Activated CD4-positive, alpha-beta T cell treated with anti-CD3 and anti-CD28 coated beads, Interleukin-2, amount 50 U/mL, for 4 hours (primary cell): ENCODE measurements at places on chromosomes 6 and 20.
A peak's percentile ranks its signal among the peaks of the same experiment; 100 is the strongest.

DNA sequence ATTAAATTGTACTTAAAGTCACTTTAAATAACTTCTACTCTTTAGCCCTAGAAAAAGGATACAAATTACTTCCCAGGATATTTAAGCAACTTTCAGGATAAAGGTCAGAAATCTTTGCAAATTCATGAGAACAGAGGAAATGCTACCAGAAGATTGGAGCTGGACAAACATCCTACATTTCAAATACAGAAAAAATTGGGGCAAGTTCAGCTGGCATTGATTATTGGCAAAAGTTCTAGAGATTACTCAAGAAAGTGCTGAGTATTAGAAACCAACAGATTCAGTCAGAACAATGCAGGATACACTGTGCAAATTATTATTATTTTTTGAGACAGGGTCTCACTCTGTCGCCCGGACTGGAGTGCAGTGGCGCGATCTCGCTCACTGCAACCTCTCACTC lies 6.0 kb downstream of the SLC22A23 start:
- DNase-seq = no peak

DNA sequence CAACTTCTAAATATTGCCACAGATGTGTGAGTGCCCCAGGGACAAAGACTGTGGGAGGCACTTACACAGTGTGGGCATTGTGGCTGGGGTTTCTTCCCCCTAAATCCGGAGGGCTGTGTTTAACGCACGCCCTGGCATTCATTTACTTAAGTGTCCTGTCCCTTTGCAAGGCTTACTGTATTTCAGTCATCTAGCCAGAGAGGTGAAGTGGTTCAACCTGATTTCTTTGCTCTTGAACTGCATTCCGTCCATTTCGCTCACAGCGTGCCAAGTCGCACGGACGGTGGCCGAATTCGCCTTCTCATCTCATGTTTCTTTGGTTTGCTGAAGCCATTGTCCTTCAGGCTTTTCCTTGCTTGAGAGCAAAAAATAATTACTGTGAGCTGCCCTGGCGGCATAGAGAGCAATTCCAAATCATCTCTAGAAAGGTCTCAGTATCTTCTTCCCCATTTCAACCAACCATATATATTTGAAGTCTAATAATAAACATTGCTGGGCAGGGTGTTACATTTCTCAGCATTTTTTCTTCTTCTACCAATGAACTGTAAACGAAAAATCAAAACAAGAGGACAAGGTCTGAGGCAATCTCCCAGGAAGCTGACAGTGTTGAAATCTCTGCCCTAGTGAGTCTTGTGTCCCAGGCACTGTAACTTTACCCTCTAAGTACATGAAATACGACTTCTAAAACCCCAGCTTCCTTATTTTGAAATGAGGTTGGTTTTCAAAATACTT lies 16.9 kb downstream of the SYTL3 start:
- DNase-seq = no peak

- no peak for DNase-seq
Measured at GRCh38 chr6:54879188-54879985, 32.8 kb downstream of the FAM83B start.

GRCh38 chr6:37612475-37612874 lies 85.2 kb downstream of the MDGA1 start:
- DNase-seq = no peak

DNA sequence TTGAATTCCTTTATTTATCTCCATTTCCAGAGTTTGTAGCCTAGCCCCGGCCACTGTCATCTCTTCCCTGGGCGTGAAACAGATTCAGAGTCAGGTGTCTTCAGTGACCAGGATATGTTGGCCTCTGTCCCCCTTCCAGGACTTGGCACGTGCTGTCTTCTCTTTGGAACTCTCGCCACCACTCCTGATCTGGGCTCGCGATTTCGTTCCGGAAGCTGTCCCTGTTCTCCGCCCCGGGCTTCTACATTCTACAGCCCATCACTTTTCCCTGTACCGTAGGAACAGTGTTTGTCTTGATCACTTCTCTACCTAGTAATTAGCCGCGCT lies 739 bp downstream of the GSS start:
- no peak for DNase-seq

GRCh38 chr6:63640062-63640461 lies 4.5 kb downstream of the PHF3 start:
- DNase-seq = no peak

DNA sequence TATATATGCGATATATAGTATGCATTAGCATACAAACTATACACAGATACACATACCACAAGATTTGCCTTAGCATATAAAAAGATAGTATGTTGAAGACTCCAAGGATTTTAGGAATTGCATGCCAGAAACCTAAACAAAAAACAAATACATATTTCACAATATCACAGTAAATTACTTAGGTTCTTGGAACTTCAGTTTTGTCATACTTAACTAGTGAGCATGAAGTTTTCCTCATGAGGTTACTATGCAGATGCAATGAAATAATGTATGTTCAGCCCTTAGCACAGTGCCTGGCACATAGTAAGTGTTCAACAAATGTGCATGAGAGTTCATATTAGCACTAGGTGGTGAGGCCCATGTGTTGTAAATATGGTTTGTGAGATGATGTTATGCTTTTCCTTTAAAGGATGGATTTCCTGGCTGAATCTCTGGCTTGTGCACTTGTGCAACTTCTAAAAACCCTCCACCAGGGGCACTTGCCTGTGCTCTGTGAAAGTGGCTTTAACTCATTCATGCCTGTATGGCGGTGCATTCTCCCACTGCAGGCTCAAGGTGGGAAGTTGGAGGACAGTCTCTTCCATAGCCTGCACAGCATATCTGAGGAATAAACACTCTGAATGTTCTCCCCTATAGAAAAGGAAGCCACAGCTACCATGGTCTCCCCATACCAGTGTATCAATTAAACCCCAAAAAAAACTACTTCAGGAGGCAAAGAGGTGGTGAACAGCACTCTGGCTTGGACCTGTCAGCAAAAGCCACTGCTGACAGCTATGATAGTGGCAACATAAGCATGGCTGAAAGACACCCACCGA lies 624.1 kb upstream of the CDH4 start:
- no peak for DNase-seq

GRCh38 chr20:1301031-1301529 lies 27.9 kb downstream of the SDCBP2 start:
- DNase-seq = peak; percentile 28

- no peak for DNase-seq
Measured at GRCh38 chr20:38985603-38986170, 23.5 kb downstream of the DHX35 start.

- no peak for DNase-seq
Measured at GRCh38 chr6:7219310-7219709, 93.7 kb downstream of the SSR1 start.

- no peak for DNase-seq
Measured at GRCh38 chr6:156807028-156807427, 29.9 kb downstream of the ARID1B start.

GRCh38 chr20:44704551-44704971 lies 10.6 kb upstream of the CCN5 start:
- no peak for DNase-seq

GRCh38 chr20:5480824-5481600 lies 164.3 kb upstream of the PROKR2 start:
- no peak for DNase-seq

GRCh38 chr6:141510803-141511202 lies 621.9 kb upstream of the GJE1 start:
- DNase-seq = no peak

GRCh38 chr6:68834551-68834950 lies 199.5 kb downstream of the ADGRB3 start:
- no peak for DNase-seq

DNA sequence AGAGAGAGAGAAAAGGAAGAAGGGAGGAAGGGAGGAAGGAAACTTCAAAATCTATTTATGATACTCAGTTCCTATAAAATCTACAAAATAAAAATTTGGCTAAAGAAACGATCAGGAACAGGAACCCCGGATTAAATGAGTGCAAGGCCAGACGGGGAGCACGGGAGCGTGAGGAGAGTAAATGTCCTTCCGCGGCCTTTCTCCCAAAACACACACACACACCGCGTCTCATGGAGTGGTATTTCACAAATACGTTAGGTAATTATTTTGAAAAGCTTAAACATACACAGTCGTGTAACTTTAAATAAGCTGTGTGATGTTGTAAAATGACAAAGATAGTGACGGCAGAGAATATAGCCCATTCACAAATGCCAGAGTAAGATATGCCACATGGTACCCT lies 125.7 kb upstream of the AFDN start:
- DNase-seq = no peak

GRCh38 chr6:21893793-21894192 lies 300.2 kb downstream of the SOX4 start:
- no peak for DNase-seq

- no peak for DNase-seq
Measured at GRCh38 chr6:132511210-132511830, 1.6 kb downstream of the STX7 start.

DNA sequence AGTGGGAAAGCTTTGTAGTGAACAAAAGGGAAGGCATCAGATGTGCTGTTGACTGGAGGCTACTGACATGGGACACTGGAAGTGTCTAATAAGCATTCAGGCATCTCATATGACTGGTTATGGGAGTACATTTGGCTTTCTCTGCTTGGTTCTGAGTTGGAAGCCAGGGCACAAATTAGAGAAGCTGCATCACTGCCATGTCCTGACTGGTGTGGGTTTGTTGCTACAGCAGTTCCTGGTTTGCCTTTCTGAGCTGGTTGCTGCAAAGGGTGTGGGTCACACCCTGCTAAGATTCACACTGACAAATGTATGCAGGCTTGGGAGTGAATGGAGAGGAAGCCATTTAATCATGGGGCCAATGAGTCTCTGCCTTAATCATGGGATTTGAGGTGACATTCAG lies 36.2 kb upstream of the NANP start:
- no peak for DNase-seq

GRCh38 chr6:142929751-142930358 lies 15.1 kb downstream of the HIVEP2 start:
- no peak for DNase-seq

GRCh38 chr6:87590990-87591389 lies 1.1 kb downstream of the ORC3 start:
- DNase-seq = no peak

- no peak for DNase-seq
Measured at GRCh38 chr20:37902504-37903313, at the start of gene VSTM2L. TSS of gene VSTM2L (plus strand) at chr20:37903127. CDS start at chr20:37903351, 224 bp downstream.

- DNase-seq = no peak
Measured at GRCh38 chr6:145699462-145699861, 35.9 kb downstream of the EPM2A start.

DNA sequence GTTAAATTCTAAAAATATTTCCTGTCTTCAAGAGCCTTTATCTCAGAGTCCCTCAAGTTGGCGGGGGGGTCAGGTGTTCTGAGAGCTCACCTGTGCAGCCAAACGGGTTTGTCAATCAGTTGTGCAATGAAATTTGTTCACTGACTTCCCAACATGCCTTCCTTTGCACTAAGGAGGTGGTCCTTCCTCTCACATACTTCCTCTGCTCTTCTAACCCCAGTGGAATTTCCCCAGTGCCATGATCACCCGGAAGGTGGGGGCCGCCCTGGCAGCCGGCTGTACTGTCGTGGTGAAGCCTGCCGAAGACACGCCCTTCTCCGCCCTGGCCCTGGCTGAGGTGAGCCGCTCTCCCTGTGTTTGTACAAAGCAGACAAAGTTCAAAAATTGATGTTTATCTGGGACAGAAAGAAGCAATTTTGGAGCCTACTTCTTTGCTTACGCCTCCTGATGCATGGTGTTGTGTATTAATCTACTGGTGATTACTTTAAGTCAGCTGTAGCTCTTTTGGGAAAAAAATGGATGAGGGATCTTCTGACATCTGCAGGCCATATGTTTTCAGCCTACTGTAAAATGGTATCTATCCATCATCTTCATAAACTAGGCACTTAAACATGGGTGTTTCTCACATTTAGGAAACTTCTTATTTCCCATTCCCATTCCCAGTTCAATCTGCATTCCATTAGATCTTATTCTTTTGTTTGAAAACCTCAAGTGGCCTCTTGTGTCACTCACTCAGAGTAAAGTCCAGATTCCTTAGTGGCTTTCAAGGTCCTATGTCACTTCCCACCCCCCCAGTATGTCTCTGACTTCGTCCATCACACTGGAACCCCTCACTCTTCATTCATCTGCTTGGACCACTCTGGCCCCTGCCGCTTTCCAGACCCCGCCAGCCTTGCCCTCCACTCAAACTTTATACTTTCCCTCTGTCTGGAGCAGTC lies 10.1 kb downstream of the ALDH5A1 start:
- DNase-seq = no peak

- DNase-seq = no peak
Measured at GRCh38 chr20:44070139-44070900, 116.7 kb downstream of the JPH2 start.

DNA sequence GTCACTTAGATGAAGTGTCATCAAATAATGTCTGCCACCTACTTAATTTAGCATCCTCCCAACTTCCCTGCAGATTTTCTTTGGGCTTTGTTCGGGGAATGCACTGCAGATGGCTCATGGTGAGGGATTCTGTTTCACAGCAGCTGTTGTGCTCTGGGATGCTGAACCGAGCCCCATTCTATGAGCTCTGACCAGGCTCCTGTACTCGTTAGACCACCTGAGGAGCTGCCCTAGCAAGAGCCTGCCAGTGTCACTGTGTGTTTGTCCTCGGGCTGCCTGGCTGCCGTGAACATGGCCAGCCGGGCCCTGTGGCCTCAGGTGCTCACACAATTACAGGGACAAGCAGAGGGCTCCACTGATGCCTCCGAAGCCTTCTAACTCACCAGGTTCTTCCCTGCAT lies 238.8 kb upstream of the ECI2 start:
- no peak for DNase-seq

GRCh38 chr6:135114355-135115145 lies 59.9 kb upstream of the HBS1L start:
- DNase-seq = peak; percentile 28

GRCh38 chr6:76764057-76764456 lies 691.6 kb upstream of the IMPG1 start:
- no peak for DNase-seq

DNA sequence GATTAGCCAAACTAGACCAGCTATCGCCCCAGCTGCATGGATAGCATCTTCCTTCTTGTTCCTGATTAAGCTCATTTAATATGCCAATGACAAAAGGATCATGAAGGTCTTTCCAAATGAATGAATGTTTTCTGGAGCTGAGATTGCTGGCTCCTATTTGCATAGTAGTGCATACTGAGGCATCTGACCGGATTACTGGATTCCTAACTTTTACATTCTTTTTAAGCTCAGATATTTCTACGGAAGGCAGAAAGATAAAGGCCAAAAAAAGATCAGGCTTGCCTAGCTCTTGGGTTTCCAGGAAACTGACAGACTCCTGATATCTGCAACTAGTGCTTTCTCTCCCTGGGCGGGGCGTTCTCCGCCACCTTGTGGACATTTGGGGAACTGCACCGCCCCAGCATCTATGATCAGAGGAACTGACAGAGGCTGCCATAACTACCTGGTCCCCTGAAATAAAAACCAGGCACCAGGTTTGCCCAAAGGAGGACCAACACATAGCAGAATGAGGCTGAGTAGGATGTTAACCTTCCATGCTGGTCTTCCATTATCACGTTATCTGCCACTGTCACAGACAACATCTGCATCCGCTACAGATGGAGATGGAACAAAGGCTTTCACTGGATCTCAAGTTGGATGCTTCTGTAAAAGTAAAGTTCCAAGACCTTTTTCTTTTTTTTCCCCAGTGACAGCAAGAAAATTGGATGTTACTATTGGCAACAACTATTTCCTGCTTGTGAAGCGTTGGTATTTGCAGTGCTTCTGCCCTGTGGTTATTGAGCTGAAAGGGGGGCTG lies 33.2 kb downstream of the NT5E start:
- DNase-seq = peak; percentile 61

- DNase-seq = no peak
Measured at GRCh38 chr6:143449714-143450452, 612 bp downstream of the ADAT2 start.

- no peak for DNase-seq
Measured at GRCh38 chr6:161489626-161490306, 215.9 kb upstream of the AGPAT4 start.
